ENCODE measurements at places on chromosomes 6 and 20.

GRCh38 chr6:166466178-166467122 is 83.7 kb upstream of the MPC1 start:
- DNase-seq = no peak

GRCh38 chr6:35668744-35669450 is 19.8 kb downstream of the FKBP5 start:
- no peak for DNase-seq

DNA sequence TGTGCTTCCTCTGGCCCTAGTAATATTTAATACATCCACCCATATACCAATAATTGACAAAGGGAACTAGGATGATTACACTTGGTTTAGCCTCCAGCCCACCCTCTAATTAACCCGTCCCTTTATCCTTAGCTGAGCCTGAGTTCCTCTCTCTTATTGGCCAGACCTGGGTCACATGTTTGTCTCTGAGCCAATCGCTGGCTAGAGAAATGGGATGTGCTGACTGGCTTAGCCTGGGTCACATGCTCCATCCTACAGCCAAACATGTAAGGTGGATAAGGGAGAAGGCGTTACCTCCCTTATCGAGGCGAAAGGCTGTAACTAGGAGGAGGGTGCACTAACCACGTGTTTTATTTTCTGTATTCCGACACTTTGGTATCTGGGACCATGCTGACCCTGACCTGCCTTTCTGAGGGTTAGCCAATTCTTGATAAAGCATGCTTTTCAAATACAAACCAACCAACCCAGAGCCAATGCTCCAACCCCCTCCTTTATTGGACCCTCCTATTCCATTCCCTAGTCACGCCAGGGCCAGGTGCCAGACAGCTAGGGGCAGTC is 262.7 kb downstream of the PREX1 start:
- no peak for DNase-seq

DNA sequence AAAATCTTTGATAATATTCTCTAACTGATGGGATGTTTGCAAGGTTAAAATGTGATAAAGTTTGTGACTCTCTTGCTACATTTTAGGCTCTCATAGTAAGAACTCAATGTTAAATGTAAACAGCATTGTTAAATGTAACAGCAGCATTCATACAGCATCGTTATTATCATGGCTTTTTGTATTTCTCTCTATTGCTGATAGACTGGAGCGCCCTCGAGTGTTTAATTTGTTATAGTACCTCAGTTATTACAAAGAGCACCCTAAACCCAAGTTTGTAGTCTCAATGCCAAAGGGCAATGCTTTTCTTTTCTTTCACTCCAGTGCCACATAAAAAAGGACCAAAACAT is 14.9 kb upstream of the TTPAL start:
- no peak for DNase-seq

DNA sequence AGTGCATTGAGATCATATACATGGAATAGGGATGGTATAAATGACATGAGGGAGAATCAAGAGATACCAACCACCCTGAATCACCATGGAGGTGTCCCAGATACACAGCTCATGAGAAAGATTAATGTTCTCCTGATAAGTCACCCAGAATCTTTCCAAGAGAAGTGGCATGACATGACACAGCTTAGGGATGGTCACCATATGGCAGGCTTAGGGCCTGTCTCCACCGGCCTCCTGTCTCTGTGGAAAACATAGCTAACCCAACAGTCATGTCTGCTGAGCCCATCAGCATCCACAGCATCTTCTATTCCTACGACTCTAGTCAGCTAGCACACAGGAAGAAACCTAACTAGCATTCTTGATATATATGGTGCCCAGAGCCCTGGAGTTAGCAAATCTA is 133.3 kb downstream of the IPCEF1 start:
- DNase-seq = no peak

DNA sequence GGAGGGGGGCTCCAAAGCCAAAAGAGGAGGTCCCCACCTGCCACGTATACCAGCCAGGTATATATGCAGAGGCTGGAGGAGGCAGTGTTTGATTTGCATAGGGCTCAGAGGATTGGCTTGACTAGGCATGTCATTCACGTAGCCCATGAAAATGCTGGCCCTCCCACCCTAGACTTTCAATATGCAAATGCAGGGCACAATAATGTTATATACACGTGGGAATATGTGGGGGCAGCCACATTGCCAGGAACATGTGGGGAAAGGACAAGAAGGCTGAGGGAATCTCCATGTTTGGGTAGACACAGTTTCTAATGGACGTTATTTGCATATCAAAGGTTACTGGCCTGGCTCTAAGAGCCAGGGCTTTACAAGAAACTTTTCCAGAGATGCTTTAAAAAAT is 301.8 kb downstream of the FARS2 start:
- no peak for DNase-seq
